ENCODE measurements at places on chromosomes 6 and 20.

- no peak for DNase-seq
- no peaks in the 10 kb centered on the region for H3K4me1 ChIP-seq
- no peaks in the 10 kb centered on the region for H3K36me3 ChIP-seq
- H3K27me3 ChIP-seq, result no peaks in the 10 kb centered on the region
- H3K4me3 ChIP-seq, result no peak overlapping the region
Measured at GRCh38 chr6:14887181-14887580, 358.7 kb upstream of the JARID2 start.

- no peak overlapping the region for H3K4me3 ChIP-seq
- no peaks in the 10 kb centered on the region for H3K27me3 ChIP-seq
- H3K27ac ChIP-seq, result no peak overlapping the region
Measured at GRCh38 chr20:60143261-60143842, 185.1 kb downstream of the CDH26 start.

DNA sequence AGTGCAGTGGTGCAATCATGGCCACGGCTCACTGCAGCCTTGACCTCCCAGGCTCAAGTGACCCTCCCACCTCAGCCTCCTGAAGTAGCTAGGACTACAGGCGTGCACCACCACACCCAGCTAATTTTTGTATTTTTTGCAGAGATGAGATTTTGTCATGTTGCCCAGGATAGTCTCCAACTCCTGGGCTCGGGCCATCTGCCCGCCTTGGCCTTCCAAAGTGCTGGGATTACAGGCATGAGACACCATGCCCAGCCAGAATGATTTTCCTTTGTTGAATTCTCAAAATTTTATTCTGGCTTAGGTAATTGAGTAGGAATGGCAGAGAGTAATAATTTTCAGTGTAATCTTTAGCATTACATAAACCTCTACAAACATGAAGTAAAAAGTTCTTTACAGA lies 37.1 kb downstream of the SLC16A10 start:
- H3K36me3 ChIP-seq, result no peaks in the 10 kb centered on the region
- no peak for DNase-seq
- H3K4me3 ChIP-seq, result no peak overlapping the region
- no peaks in the 10 kb centered on the region for H3K4me1 ChIP-seq
- no peak overlapping the region for H3K27ac ChIP-seq

- H3K27ac ChIP-seq, result no peak overlapping the region
- no peaks in the 10 kb centered on the region for H3K27me3 ChIP-seq
- H3K4me3 ChIP-seq, result no peak overlapping the region
- DNase-seq, result no peak
- H3K36me3 ChIP-seq, result no peaks in the 10 kb centered on the region
- H3K4me1 ChIP-seq, result no peaks in the 10 kb centered on the region
Measured at GRCh38 chr6:78749326-78749725, 118.0 kb upstream of the IRAK1BP1 start.

DNA sequence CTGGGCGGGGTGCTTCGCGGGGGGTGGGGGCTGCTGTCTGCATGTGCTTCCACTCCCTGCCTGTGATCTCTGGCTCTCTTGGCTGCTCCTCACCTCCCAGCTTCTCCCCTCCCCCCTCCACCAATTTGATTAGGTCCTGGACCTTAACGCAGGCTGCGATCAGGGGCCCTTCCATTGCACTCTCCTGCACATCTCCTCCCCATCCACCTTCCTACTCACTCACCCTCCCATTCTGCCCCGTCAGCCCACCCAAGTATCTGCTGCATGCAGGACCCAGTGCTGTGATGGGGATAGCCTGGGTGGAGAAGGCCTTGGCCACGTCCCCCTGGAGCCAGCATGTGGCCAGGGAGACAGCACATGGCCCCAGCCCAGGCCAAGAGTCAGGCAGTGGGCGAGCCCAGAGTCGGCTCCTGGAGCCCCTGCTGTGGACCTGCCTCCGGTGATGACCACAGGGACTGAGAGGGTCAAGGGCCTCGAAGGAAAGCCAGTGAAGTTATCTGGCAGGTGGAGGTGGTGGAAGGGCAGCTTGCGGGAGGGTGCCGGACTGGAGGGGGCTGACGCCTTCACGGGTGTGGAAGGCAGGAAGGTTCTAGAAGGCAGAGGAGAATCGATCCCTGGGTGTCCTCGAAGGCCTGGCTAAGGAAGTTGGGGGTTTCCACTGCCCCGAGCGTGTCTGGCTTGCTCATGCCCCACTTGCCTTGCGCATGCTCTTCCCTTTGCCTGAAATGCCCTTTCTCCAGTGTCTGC lies 40.7 kb downstream of the SRC start:
- no peak for DNase-seq
- no peaks in the 10 kb centered on the region for H3K36me3 ChIP-seq
- H3K27me3 ChIP-seq, result no peaks in the 10 kb centered on the region
- no peak overlapping the region for H3K27ac ChIP-seq
- H3K4me1 ChIP-seq, result peaks cover 6% of the 10 kb centered on the region

GRCh38 chr6:108714101-108714765 lies 134.0 kb upstream of the ARMC2 start:
- DNase-seq, result no peak
- H3K36me3 ChIP-seq, result no peaks in the 10 kb centered on the region
- H3K4me3 ChIP-seq, result no peak overlapping the region
- H3K27ac ChIP-seq, result no peak overlapping the region

- no peak overlapping the region for H3K27ac ChIP-seq
- no peak overlapping the region for H3K4me3 ChIP-seq
- no peaks in the 10 kb centered on the region for H3K36me3 ChIP-seq
- no peak for DNase-seq
- peaks cover 6% of the 10 kb centered on the region for H3K4me1 ChIP-seq
Measured at GRCh38 chr20:49706630-49707091, 7.0 kb downstream of the B4GALT5 start.

GRCh38 chr20:49526056-49526455 lies 41.9 kb downstream of the PTGIS start:
- H3K27ac ChIP-seq, result no peak overlapping the region
- no peaks in the 10 kb centered on the region for H3K36me3 ChIP-seq
- H3K4me3 ChIP-seq, result no peak overlapping the region

DNA sequence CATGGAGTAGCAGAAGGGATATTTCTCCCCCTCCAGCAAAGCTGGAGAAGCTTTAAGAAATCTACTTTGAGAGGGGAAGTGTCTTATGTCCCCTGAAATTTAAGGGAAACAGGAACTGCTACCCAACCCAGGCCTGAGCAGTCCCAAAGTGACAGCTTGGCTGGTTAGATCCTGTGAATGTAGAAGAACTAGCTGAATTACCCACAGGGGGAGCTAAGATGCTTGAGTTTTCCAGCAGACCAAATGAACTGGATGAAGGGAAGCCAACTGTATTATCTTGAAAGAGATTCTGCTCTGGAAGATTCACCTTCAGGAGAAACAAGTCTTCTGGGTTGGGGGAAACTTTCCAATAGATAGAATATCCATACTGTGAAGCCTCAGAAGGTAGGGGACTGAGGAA lies 303.3 kb upstream of the MMS22L start:
- no peak overlapping the region for H3K27ac ChIP-seq
- H3K36me3 ChIP-seq, result no peaks in the 10 kb centered on the region
- H3K27me3 ChIP-seq, result no peaks in the 10 kb centered on the region
- DNase-seq, result no peak

Measured in effector memory CD4-positive, alpha-beta T cell (primary cell).